ENCODE measurements at places on chromosomes 1 and 21.

GRCh38 chr1:46480959-46481646 is 8.5 kb upstream of the DMBX1 start:
- no peak for DNase-seq

GRCh38 chr1:216771922-216772321 is 48.7 kb upstream of the ESRRG start:
- DNase-seq = no peak

- DNase-seq = no peak
These were observed 4.1 kb downstream of the ADPRS start for GRCh38 chr1:36092798-36093185.

DNA sequence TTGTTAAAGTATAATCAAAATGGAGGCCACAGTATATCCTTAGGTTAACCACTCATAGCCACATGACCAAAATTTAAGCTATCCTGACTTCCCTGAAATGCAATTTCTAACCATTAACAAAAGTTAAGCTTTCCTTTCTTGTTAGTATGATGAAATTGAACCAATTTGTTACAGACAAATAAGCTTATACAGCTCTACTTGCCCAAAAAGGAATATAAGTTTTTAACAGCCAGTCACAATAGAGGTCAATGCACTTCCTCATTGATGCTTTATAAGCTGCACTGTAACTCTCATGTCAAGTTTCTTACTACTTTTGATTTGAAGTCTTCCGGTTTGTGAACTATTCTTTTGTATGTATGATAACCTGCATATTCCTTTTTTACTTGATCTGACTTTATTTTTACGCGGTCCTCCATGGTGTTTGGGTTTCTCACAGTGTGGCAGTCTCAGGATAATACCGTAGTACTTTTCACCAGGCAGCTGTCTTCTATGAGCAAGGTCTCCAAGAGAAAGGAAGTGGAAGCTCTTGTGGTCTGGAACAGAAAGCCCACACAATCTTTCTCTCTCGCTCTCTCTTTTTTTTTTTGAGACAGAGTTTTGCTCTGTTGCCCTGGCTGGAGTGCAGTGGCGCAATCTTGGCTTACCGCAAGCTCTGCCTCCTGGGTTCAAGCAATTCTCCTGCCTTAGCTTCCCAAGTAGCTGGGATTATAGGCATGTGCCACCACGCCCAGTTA is 331.6 kb downstream of the SRGAP2C start:
- DNase-seq = peak; percentile 63

DNA sequence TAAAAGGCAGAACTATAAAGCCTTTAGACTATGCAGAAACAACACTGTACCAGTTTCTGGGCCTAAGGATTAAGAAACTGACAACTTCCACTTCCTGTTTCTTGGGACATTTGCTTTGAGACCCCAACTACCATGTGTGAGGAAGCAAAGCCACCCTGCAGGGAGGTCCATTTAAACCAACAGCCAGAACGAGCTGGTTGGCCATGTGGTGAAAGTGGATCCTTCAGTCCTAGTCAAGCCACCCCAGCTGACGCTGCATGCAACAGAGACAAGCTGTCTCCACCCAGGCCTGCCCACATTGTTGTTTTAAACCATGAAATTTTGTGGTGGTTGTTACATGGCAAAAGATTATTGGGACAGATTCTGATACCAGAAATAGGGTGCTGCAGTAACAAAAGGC is 31.8 kb upstream of the SLFNL1 start:
- no peak for DNase-seq

- DNase-seq = no peak
These were observed 429.2 kb upstream of the ZP4 start for GRCh38 chr1:238319957-238320356.

- no peak for DNase-seq
These were observed 477.1 kb downstream of the LMO4 start for GRCh38 chr1:87805666-87806378.

DNA sequence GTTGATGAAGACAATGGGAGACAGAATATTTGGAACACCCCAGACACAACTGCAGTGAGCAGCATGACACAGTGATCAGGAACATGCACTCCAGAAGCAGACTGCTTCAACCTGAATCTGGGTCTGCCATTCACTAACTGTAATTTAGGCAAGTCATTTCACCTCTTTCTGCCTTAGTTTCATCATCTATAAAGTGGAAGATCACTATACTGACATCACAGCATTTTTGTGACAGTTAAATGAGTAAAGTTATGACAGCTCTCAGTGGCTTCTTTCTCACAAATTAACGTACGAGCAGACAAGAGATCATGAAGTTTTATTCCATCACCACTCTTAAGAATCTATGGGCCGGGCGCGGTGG is 14.3 kb downstream of the LRRC41 start:
- DNase-seq = no peak

DNA sequence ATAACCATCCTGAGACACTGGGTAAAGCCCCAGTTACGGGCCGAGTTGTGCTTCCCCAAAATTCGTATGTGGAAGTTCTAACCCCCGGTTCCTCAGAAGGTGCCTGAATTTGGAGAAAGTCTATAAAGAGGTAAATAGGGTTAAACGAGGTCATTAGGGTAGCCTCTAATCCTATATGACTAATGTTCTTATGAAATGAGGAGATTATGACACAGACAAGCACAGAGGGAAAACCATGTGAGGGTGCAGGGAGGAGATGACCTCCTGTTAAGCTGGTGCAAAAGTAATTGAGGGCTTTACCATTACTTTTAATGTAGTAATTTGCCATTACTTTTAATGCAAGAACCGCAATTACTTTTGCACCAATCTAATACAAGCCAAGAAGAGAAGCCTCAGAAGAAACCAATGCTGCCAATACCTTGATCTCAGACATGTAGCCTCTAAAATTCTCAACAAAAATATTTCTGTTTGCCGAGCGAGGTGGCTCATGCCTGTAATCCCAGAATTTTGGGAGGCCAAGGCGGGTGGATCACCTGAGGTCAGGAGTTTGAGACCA is 260.8 kb downstream of the GPATCH2 start:
- no peak for DNase-seq

GRCh38 chr1:11731691-11732283 is 4.1 kb upstream of the AGTRAP start:
- peak; percentile 27 for DNase-seq

DNA sequence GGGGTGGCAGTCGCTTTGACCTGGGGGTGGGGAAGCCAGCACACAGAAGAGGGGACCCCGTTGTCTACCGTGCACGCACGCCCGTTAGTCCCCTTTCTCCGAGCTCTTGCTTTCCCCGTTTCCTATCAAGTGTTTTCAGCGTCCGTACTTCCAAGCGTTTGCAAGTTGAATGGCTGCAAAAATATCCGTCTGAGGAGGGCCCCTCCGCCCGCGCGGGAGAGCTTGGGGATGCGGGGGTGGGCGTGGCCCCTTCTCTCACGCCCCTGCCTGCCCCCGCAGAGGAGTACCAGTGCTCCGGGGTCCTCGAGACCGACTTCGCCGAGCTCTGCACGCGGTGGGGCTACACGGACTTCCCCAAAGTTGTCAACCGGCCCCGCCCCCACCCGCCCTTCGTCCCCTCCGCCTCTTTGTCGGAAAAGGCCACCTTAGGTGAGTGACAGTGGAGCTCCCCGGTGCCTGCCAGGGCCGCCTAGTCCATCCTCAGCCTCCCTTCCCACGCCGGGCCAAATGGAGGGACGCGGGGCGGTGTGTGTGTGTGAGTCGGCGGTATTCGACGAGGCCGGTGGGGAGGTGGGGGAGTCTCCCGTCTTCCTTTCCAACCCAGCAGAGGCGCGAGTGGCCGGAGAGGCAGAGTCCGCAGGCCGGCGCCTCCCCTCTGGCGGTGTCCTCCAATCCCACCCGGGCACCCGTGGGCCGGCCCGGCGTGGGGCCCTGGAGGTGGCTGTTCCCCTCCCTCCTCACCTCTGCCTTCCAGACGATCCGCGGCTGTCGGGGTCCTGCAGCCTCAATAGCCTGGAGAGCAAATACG is 3.4 kb downstream of the LRRC71 start:
- no peak for DNase-seq

- no peak for DNase-seq
These were observed 176.9 kb upstream of the FMN2 start for GRCh38 chr1:239914751-239915231.

DNA sequence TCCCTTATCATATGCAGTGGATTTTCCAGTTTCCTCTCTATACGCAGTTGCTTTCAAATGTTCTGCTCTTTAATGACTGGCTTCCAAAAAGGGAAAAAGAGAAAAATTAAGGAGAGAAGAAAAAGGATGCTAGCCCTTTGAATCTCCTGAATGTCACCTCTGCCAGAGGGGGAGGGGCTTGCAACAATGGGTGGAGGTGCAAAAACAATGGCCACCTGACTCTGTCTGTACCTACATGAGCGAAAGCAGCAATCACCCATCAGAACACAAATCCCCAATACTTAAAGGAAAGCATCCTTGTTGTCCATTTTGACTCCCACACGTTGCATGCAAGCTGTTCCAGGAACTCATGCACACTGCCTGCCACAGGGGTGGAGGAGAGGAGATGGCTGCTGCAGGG is 61.2 kb downstream of the CCDC30 start:
- DNase-seq = no peak

DNA sequence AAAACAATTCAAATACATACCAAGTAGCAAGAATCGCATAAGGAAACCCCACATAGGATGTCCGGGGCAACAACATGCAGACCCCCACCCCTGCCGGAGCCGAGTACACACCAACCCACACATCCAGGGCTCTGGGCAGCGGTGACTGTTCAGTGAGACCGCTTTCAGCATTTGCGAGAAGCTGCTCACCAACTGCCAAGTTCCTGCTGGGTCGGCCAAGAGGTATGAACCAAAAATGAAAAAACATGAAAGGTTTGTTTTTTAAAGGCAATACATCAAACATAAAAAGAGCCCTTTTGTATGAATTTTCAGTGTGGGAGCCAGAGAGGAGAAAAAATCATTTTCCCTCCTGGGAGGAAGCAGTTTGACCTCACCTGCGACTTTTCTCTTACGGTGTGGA is 92.3 kb downstream of the SIM2 start:
- no peak for DNase-seq

Measured in CD4-positive, alpha-beta T cell treated with Interleukin-10 for 1 hour (primary cell).